Iris pigment epithelial cell (primary cell): ENCODE measurements at places on chromosomes 6 and 20.
A peak's percentile ranks its signal among the peaks of the same experiment; 100 is the strongest.

- no peak for DNase-seq
Observed at GRCh38 chr6:46539866-46540265, 48.6 kb upstream of the RCAN2 start.

DNA sequence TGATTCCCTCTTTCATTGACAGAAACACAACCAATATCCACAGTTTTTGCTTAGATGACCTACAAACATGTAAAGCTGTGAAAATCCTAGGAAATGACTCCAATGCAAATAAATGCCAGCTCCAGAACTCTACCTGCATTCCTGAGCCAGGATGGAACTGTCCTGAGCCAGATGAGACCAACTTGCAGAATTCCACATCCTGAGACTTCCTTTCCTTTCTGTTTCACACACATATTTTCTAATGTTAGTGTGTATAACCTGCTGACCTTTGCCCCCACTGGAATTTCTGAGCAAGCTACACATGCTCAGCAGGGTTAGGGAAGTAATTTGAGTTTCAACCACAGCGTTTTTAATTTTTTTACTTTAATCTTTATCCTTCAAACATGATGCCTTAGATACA is 69.6 kb upstream of the ADGRF1 start:
- peak; percentile 68 for DNase-seq

- no peak for DNase-seq
Observed at GRCh38 chr6:29509239-29509638, 21.5 kb upstream of the MAS1L start.

GRCh38 chr20:17808357-17808756 is 108.6 kb downstream of the BANF2 start:
- peak; percentile 62 for DNase-seq

DNA sequence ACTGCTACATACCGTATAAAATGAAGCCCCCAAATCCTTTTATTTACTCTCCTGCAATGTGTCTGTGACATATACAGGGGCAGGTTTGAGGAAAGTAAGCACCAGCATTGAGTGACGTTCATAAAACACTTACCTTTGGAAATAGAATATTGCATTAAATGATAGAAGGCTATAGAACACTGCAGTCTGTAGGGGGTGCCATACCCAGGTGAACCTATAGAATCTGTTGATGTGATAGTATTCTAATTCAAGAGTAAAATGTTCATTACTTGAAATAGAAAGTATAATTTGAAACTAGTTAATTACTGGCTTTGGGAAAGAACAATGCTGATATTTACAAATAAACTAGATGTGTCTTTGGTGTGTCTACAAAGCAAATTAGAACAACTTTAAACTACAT is 47.0 kb upstream of the PRL start:
- no peak for DNase-seq

DNA sequence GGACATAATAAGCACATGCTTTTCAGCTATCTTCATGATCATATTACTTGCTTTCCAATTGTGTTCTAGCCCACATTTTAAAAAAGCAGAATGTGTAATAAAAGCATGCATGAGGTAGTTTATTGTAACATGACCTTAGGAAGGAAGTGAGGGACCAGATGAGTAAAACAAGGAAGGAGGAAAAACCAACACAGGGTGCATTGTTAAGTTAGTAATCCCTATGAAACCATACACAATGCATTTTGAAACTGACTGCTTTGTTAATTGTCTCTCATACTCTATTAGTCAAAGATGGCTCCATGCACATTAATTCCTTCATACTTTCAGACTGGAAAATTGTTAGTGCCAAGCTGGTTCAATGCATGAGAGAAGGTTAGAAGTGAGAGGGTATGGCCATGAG is 37.7 kb upstream of the CENPW start:
- peak; percentile 1 for DNase-seq

GRCh38 chr6:152050451-152051195 is 243.1 kb downstream of the ESR1 start:
- DNase-seq: no peak

GRCh38 chr6:164020142-164020541 is 605.6 kb downstream of the QKI start:
- DNase-seq: no peak

DNA sequence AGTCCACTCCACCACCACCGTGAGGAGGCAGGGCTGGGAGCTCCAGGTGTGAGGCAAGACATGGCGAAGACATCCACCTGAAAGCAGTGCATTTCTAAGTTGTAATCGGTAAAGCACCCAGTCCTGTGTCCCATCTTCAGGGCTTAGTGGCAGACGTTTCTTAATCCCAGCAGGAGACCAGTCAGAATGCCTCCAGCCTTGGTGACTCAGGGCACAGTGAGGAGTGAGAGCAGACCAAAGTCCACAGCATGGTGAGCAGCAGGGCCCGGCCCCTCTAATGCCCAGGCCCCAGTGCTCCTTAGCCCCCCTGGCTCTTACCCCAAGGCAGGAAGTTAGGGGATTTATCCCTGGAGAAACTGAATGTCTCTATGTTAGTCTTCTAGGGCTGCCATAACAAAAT is 183.9 kb downstream of the SYNDIG1 start:
- peak; percentile 28 for DNase-seq

DNA sequence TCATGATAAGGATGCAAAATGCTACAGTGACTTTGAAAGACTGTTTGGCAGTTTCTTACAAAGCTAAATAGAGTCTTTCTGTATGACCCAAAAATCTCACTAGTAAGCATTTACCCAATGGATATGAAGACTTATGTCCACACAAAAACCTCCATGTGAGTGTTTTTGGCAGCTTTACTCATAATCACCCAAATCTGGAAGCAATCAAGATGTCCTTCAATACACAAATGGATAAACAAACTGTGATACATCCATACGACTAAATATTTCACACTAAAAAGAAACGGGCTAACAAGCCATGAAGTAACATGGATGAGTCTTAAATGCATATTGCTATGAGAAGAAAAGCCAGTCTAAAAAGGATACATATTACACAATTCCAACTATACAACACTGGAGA is 117.2 kb downstream of the PDE10A start:
- no peak for DNase-seq

DNA sequence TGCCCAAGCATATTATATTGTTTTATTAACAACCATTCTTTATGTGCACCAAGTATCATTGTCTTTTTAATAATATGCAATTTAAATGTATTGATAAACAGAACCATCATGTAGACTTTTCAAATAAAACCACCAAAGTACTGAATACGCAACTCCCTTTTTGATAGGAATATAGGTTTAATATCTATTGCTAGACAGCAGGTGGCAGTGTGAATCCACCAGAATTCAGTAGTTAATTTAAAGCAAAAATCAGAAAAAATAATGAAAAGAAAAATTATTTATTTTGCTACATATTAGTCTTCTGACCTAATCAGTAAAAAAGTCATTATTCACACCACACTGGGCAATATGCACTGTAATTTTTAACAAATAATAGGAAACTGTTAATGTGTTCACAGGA is 143.7 kb downstream of the KLHL32 start:
- peak; percentile 43 for DNase-seq
